Germinal center (tissue), 1 donor: ENCODE measurements at places on chromosomes 16 and 17.

DNA sequence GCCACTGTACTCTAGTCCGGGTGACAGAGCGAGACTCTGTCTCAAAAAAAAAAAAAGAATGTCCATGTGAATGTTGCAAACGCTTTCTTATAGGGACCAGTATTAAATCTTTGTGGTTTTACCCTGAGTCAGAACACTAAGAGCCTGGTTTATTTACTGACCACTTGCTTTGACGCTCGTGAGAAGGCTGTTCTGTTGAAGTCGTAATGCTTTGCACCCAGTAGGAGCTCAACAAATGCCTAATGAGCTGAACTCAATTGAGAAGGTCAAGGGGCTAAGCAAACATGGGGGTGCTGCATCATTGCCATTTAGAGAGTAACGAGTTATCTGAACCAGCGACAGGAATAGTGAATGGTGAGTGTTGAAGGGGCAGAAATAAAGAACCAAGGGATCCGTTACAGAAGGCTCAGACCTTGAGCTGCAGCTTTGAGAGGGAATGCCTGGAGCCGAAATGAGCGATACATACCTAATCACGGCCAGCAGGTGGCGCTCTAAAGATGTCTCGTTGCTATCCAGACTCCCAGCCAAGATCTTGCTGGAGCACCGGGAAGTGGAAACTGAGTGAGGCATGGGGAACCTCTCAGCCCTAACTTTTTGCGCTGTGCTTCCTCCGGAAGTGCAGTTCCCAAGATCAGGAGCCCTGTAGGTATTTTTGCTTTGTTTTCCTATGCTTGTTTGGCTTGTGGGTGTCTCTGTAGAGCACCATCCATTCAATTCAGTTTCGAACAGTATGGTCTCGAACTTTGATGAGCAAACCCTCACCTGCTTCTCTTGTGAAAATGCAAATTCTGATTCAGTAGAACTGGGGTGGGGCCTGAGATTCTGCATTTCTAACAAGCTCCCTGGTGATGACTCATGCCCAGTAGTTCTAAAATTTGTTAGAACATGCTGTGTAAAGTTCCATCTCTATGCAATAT is 12.6 kb upstream of the RNF222 start:
- peak; percentile 62 for DNase-seq

DNA sequence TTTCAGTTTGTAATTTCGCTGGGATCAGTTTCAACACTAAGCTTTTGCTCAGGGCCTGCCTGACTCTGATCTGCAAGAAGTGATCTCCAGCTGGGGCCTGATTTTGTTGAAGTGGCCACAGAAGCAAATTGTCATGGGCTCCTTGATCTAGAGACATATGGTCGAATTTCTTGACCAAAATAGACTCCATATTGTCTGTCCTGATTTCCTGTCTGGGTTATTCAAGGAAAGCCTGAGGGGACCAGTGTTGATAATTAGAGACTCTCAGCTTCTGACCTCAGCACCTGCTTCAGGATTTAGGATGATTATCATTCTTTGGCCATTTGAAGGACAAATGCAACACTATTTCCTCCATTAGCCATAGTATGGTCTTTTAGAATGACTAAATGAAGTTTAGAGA is 48.9 kb upstream of the MSI2 start:
- no peak for DNase-seq

GRCh38 chr17:71262586-71262985 is 858.2 kb upstream of the SOX9 start:
- DNase-seq = no peak

- peak; percentile 28 for DNase-seq
Observed at GRCh38 chr16:58026139-58026704, 668 bp downstream of the MMP15 start.

DNA sequence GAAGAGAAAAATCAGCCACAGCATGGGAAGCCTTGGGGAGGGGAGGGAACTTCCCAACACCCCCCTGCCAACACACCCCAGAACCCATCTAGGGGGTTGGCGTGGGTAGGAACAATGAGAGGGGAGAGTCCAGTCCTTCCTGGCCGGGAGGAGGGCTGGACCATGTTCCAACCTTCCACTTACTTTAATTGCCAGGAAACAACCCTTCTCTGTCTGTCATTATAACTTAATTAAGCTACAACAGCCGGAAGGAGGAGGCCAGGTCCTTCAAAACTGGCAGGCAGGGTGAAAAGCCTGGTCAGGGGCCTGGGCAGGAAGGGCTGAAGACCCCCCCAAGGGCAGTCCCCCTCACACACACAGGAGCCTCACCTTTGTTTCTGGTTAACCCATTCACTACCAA is 447.0 kb downstream of the SOX9 start:
- DNase-seq = no peak

DNA sequence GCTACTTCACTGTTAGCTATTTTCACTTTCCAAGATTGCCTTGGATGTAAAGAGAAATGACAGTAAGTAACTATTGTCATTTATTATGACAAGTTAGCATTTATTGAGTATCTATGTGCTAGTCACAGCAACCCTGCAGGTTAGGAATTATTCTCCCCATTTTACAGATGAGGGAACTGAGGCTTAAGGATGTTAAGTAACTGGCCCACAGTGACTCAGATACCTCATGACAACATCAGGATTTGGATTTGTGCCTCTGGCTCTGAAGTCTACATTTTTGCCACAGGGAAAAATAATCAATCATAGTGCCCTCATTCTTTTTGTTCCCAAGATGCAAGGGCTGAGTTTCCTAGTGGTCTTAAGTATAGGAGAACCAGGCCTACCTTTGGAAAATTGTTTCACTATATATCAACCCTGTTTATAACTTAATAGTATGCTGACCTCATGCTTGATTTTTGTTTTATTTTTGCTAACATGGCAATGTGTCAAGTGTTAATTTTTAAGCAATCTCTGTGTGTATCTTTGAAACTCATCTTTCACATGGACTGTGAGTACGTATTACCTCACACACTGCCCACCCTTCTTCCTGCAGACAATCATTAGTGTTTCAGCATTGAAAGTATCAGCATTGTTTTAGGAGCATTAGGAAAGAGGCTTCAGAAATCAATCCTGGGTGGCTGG is 105.0 kb downstream of the TANGO6 start:
- DNase-seq = no peak

DNA sequence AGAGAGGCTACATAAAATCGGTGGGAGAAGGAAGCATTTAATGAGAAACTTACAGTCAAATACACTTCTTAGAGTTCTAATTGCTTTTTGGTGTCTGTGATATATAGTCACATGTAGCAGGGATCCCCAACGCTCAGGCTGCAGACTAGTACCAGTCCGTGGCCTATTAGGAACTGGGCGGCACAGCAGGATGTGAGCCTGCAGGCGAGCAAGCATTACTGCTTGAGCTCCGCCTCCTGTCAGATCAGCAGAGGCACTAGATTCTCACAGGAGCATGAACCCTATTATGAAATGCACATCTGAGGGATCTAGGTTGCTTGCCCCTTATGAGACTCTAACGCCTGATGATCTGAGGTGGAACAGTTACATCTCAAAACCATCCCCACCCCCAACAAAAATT is 158.5 kb downstream of the TANC2 start:
- DNase-seq = no peak

DNA sequence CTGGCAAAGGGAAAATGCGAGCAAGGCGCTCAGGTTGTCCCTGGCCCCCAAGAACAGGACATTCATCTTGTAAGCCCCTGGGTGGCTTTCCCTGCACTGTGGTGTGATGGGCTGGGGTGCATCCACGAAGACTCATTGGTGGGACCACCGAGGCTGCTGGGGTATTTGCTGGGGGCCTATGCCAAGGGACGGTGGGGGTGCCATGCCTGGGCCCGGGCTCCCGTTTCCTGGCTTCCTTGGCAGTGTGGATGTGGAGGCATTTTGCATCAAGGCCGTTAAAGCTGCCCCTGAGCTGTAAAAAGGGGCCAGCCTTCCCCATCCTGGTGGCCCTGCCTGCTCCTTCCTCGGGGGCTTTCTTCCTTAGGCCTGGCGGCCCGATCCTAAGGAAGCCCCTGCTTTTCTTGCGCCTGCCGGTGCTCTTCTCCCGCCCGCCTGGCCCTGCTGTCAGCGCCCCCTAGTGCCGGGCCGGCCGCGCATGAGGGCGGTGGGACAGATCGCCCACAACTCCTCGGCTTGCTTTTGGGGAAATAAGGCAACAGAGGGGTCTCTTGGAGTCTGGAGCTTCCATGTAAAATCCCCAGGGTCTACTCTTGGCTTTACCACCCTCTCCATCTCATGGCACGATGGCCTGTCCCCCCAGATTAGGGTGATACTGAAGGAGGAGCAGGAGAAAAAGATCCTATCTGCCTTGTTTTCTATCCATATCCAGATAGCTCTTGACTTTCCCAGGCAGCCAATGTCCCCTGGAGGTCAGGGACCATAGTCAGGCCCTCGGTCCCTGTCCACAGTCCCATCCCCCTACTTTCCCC is 9.8 kb upstream of the TBX2 start:
- DNase-seq = peak; percentile 67

- no peak for DNase-seq
Observed at GRCh38 chr16:85579191-85579590, 33.9 kb upstream of the GSE1 start.

DNA sequence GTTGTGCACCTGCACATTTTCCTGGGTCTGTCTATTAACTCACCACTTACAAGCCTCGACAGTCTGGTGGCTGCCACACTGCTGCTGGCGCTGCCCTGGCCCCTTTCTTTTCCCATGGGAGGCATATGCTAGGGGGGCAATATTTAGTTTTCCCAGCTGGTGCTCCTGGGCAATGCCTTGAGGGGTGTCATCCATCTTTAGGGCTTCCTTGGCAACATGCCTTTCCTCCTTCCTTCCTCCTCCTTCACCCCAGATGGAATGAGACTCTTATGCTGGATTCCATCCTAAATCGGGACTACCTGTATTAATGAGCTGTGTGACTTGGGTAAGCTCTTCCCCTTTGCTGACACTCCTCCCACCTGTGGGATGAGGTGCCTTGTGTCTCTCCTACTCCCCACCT is 64.8 kb upstream of the CDC42EP4 start:
- DNase-seq = no peak

- no peak for DNase-seq
Observed at GRCh38 chr17:53176629-53177028, 646.1 kb upstream of the KIF2B start.

DNA sequence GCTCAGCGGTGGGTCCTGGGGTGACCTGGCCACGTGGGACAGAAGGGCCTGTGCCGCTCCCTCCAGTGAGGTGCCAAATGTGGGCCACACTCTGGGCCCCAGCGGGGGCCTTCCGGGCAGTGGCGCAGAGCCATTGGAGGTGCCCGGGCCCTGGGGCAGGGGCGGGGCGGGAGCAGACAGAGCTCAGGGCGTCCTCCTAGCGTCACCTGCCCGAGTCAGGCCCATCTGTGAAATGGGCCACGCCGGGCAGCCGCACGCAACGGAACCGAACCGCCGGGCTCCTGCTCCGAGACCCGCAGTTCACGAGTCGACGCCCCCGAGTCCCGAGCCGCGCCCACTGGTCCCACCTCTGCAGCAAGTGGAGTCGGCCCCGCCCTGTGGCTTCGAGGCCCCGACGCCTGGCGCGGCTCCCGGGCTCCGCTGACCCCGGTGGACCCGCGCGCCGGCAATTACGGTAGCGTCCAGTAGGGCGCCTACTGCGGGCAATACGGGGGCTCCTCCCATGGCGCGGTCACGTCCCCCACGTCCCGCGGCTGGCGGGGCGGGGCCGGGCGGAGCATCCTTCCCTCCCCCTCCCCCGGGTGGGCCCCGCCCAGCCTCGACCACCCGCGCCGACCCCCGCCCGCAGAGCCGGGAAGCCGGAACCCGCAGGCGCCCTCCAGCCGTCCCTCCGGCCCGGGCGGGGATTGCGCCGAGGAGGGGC is 1.9 kb downstream of the SLC16A3 start:
- DNase-seq = peak; percentile 57

DNA sequence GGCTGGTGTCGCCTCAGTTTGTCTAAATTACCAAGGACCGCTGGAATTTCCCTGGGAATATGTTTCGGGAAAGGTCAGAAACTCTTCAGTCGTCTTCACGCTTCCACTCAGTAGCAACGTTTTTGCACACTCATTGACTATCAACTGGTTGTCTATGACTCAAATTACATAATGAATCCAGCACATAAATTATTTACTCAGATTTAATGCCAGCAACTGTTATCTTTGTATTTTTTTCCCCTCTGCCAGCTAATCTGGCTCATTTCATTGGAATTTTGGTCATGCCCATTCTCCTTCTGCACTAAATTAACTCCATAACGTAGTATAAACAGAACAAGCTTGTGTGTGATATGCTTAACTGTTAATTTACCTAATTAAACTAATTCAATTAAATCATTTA is 372.7 kb upstream of the ZFHX3 start:
- no peak for DNase-seq

- DNase-seq = peak; percentile 64
Observed at GRCh38 chr17:12789481-12790248, at the start of gene ARHGAP44. Gene ARHGAP44, plus strand, starts transcription at chr17:12789498. Its CDS starts 341 bp downstream, at chr17:12789839.

GRCh38 chr16:84044118-84044488 is 1.5 kb upstream of the SLC38A8 start:
- DNase-seq = no peak

DNA sequence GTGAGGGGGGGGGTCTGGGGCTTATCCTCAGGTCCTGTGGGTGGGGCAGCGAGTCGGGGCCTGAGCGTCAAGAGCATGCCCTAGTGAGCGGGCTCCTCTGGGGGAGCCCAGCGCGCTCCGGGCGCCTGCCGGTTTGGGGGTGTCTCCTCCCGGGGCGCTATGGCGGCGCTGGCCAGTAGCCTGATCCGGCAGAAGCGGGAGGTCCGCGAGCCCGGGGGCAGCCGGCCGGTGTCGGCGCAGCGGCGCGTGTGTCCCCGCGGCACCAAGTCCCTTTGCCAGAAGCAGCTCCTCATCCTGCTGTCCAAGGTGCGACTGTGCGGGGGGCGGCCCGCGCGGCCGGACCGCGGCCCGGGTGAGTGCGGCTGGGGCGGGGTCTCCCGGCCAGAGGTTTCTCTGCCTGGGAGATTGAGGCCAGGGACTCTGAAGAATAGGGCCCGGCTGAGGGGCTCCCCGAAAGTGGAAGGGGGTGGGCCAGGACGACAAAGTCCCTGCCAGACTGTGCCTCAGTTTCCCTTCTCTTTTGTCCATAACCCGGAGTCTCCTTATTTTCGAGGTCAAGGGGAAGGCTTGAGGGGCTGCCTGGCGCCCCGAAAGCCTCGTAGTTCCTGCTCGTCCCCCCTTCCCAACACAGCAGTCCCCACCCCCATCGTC is at the start of gene FGF11:
Gene FGF11, plus strand, starts transcription at position 51 of the 651 bp plus-strand sequence. Its CDS starts 109 bp downstream, at position 160.
- no peak for DNase-seq

DNA sequence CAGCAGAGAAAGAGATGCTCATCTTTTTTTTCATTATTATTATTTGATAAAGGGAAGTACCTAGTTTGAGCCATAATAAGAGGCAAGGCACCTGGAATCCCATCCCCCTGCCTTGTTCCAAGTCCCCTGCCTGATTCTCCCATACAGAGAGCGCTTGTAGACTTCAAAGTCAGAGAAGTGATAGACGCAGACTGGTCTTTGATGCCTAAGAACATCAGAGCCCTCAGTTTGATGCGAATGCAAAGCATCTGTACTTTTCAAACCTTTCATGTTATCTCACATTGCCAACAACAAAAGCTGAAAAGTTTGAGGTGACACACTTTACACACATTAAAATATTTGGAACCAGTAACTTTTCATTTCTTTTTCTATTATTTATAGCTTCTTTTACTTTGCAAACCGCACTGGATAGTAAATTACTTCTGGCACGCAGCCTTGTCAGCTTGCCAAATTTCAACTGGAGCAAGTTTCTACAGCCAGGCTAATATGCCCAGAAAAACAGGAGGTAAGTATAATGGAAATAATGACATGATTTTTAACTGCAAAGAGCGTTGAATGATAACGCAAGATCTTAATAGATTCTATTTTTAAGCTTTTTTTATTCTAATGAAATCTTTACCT is 5.9 kb upstream of the UTP6 start:
- no peak for DNase-seq

- DNase-seq = peak; percentile 86
Observed at GRCh38 chr16:1300664-1301476, 8.6 kb upstream of the UBE2I start.
